CD4-positive, alpha-beta T cell treated with Interleukin-17A for 1 hour (primary cell): ENCODE measurements at places on chromosomes 3 and 15.

- DNase-seq: no peak
Measured at GRCh38 chr15:98069256-98069655, 108.8 kb downstream of the ARRDC4 start.

GRCh38 chr3:151460228-151460627 lies 633 bp downstream of the IGSF10 start:
- DNase-seq: no peak

GRCh38 chr3:50190936-50191660 lies at the start of gene GNAT1:
Gene GNAT1 (plus strand): TSS chr3:50191610. CDS start chr3:50191726, 116 bp downstream.
- DNase-seq: no peak

- DNase-seq: no peak
Measured at GRCh38 chr3:3081381-3082233, 28.6 kb downstream of the IL5RA start.

GRCh38 chr15:82995938-82996337 lies 9.9 kb downstream of the RAMAC start:
- no peak for DNase-seq

DNA sequence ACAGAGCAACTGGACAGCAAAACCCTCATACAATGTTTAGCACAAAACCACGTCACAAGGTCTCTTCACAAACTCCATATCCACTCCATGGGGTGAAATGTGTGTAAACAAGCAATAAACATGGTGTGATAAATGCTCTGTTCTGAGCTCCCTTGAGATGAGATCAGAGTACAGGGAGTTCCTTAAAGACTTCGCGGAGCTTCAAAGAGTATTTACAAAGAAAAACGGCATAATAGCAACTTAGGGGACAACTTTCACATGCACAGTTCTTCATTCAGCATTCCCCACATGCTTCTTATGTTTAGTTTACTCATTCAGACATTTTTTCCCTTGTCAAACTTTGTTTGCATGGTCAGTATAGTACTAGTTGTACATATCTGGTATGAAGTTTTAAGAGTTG lies 52.5 kb upstream of the SUCLG2 start:
- no peak for DNase-seq

GRCh38 chr15:34182942-34183341 lies 27.0 kb downstream of the KATNBL1 start:
- DNase-seq: no peak
